ENCODE measurements at places on chromosomes 5 and 9.

DNA sequence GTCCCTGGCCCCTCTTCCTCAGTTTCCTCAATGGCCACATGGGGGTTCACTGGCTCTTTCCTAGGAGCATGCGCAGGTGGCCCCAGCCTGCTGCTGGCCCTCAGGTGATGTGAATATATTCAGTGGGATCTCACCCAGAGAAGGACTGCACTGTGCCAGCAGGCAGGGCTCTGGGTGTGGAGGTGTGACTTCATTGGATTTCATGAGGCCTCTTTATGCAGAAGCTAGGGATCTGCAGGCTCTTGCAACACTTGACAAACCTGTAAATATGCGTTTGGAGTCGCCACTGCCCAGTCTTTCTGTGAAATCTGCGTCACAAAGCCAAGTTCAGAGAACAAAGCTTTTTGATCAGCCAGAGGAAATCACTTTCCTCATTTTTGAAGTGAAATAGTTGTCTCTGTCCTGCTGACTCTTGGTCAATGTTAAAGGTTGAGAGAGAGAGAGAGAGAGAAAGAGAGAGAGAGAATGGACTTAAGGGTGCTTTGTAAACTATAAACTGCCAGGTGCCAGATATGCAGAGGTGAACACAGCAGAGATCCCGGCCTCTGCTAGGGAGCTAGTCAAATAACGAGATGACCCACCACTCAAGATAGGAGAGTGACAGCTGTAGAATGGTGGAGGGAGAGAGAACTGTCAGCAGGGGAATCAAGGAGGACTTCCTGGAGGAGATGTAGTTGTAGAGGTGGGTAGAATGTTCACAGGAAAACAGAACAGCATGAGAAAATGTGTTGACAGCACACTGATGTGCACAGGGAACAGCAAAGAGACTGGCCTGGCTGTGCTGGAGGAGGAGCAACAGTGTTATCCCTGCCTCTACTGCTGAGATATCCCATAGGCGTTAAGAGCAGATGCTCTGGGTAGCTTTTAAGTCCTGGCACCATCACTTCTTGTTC is 167.0 kb upstream of the ZNF618 start:
- no peak for DNase-seq

DNA sequence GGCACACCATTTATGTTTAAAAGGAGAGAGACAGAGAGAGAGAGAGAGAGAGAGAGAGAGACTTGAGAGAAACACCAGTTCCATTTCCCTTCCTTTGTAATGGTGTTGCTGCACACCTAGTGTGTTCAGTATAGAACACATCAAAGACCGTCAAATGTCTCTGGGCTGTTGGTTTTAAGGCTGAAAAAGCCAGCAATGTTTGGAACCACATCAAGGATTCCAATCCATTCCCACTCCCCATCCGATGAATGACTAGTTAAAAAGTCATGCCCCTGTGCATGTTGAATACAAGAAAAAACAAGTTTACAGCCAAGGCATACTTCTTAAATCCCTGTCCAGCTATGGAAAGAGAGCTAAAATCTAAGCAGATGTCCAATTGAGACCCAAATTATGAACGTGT is 83.0 kb upstream of the IFNE start:
- DNase-seq, result no peak

DNA sequence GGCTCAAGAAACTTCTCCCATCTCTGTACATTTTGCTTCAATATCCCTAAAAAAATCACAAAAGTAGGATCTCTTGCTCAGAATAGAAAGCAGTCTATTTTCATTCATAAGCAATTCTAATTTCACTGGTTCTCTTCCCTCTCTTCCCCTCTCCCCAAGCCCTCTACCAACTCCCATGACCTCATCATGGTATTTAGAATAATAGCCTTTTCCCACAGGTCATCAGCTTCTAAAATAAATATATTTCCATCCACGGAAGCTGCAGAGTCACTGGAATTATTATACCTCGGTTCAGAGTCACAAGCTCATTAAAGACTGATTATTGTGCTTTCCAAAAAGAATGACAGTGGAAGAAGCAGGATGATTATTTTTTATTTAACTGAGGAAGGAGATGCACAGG is 84.2 kb upstream of the ADRA1B start:
- no peak for DNase-seq

DNA sequence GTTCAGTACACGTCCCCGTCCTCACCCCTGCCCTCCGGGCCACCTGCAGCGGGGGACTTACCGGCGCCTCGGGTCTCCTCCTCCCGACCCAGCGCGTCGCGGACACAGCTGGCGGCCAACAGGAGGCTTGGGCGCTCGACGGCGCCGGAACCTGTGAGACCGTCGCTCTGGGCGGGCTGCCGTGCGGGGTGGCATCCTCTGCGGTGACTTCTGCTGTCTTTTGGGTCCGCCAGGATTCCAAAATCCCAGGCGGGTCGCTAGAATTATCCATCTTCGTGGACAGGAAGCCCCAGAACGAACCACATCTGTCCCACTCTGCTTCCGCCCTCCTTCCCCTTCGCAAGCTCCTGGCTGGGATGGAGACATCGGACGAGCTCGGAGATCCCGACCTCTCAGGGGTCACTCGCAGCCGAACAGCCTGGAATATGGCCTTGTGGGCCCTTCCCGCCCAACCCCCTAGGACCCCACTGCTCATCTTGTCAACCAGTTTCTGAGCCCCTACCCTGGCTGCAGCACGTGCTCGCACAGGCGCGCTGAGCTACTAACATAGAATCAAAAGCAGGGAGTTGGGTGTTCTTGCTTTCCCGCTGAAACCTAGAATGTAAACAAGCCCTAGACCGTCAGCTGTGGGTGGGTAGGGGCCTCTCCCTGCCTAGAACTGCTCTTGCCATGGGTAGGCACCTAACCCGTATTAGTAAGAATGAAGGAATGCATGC is 947 bp upstream of the MARCHF3 start:
- no peak for DNase-seq

DNA sequence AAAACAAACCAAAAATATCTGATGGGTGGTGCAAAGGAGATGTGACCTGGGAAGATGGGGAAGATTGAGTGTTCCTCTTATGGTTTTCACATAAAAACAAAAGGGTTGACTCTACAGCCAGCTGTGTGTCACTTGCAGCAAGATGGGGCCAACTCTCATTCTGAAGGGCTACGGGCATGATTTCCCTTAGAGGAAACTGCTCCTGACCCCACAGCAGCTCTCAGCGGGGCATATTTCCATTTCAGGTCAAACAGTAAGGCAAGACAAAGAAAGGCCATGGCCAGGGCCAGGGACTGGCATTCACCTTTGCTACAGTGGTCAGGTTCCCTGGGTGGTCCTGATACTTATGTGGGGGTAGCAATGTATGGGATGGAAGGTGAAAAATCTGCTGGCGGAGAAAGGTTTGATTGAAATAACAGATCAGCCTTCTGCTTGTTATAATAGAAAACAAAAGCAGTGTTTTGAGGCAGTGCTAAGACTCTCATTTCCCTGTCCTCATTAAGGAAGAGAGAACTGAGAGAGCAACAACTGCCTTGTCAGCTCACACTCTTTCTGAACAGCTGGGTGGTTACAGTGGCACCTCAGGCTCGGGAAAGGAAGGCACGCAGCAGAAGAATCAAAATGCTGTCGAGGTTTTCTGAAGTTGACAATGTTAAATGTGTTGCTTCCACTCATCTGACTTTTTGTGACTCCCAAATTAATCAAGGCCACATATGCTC is 120.7 kb upstream of the PCA3 start:
- DNase-seq, result no peak

GRCh38 chr9:137688725-137689124 is 69.9 kb downstream of the EHMT1 start:
- DNase-seq, result no peak

DNA sequence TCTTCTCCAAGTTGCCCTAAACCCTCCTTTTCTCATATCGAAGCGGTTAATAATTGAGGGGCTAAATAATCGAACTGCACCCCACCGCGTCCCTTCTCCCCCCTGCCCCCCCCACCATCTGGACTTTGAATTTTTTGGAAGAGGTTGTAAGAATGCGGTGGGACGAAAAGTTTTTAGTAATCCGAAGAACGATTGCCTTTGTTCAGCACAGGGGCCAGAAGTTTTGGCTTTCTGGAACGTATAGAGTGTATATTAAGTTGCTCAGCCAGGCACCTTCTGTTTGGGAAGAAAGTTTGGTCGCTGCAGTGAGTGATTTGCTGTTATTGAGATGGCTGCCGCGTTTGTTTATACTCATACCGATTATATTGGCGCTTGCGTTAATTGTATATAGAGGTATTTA is 518 bp downstream of the ERBIN start:
- DNase-seq, result no peak

- no peak for DNase-seq
Measured at GRCh38 chr5:34007201-34007620, 639 bp downstream of the AMACR start.

DNA sequence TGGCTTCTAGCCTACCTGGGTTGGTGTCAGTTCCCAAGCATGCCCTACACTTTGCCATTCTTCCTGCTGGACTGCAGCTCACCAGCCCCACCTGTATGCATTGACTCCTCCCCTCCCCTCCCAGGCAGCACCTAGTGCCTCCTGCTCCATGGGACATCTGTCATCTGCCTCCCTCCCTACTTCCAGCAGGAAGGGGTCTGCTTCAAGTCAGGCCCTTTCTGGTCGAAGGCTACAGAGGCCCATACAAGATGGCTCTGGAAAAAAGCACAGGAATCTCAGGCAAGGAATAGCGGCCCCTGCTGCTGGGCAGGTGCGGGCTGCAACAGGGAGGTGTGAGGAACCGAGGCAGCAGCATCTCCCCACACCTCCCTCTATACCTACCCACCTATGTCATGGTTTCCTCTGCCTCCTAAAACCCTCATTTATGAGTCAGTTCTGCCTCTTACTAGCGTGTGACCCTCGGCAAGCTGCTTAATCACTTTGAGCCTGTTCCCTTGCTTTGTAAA is 19.7 kb downstream of the WWC1 start:
- no peak for DNase-seq

DNA sequence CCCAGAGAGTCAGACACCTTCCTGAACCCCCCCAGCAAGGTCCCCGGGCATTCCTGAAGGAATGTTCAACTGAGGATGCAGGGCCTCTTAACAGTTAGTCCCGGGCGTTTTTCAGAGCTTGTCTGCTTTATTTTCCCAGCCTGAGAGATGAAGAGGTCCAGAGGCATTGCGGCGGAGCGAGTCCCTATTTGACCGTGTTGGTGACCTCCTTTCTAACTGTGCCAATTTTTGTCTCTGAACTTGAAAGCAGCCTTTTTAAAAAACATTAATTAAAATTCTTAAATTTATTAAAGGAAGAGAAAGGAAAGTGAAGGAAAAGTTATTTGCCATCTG is 433 bp upstream of the PTAR1 start:
- DNase-seq, result no peak

GRCh38 chr9:136049491-136050265 is 45.4 kb downstream of the NACC2 start:
- DNase-seq, result no peak

- DNase-seq, result no peak
Measured at GRCh38 chr9:130599625-130600024, 20.2 kb downstream of the FUBP3 start.

GRCh38 chr9:20189871-20190270 is 401.0 kb upstream of the SLC24A2 start:
- no peak for DNase-seq

GRCh38 chr9:110288503-110288902 is 32.2 kb upstream of the TXN start:
- no peak for DNase-seq

DNA sequence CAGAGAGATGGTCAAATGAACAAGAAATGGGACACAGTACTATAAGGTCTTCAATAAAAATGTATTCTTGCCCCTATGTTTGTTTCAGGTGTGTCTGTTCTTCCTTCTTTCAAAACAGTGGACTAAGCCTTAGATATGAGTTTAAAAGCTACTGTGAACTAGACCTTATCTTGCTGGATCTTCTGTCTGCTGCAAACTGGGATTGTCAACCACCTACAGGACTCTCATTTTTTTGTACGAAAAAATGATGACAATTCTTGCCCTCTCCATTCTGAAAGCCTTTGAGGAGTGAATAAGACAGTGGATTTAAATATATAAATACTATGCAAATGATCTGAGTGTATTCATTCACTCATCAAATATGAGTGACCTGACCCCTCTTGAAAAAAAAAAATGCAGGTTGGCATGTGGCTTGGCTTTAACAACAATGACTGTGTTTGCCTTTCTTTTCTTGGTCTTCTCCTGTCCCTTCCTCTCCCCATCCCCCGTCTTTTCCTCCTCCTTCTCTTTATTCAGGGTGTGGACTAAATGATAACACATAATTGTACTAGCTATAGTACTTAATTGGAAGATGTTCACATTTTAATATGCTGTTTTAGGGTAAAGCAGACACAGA is 235.5 kb upstream of the TRIM32 start:
- DNase-seq, result no peak

- no peak for DNase-seq
Measured at GRCh38 chr5:155767470-155767869, 559.5 kb upstream of the SGCD start.

GRCh38 chr5:146249801-146250200 is 46.4 kb downstream of the RBM27 start:
- DNase-seq, result no peak

DNA sequence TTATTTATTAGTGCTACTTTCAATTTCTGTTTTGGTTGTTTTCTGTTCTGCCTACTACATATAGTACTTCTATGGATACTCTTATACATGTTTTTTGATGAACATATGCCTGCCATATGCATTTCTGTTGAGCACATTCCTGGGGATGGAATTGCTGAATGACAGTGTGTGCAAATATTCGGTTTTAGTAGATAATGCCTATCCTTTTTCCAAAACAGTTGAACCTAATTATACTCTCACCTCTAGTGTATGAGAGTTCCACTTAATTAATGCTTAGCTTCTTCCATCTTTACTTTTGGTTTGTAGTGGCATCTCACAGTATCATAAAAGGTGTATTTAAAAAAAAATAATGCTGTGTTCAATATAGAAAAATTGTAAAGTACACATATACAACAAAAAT is 96.8 kb downstream of the ADGRV1 start:
- no peak for DNase-seq

DNA sequence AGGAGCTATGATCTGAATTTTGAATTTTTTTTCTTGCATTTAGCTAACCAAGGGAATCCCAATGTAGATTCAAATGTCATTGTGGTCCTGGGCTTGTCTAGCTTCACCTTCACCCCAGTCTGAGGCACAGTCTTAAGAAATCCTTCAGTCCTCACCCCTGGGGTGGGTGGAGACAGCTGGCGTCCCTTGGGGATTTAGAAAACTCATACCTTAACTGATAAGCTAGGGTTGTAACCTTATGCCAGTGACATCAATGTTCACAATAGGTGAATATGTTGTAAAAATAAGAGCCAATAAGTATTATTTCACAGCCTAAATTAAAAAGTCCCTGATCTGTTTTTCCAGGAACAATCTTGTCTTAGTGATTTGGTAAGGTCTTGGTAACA is 4.6 kb downstream of the ISOC1 start:
- DNase-seq, result no peak

DNA sequence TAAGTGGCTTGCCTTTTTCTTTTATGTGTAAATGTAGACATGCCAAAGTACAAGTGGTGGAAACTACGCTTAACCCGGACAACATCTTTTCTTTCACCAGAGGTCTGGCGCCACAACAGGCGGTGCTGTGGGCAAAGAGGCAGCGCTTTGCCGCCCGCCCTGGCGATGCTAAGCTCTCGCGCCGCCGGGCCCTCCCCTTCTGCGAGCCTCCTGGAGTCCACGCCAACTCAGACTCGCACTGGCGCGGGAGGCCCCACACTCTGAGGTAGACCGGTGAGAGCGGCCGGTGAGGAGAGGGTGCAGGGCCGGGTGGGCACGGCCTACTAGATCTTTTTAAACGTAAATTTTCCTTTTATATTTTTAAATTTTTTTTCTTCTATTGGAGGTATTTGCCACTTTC is 2253.1 kb upstream of the C9orf72 start:
- DNase-seq, result no peak
